ENCODE measurements at places on chromosomes 16 and 17.
A peak's percentile ranks its signal among the peaks of the same experiment; 100 is the strongest.

DNA sequence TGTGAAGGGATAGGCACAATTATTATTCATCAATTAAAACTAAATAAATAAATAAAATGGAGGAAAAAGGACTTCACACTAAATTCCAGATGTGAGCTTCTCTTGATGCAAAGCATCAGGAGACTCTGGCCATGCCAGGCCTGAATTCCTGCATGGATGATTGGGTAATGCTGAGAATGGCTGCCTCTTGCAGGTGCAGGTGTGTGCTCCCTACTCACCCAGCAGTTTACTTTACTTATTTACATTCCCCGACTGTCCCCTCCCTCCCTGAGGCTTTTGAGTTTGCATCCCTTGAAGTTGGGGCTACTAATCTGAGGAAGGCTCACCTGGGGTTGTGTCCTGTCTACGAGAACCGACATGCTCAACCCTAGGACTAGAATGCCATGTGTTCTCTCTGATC, 200.4 kb downstream of the SHISA9 start:
- DNase-seq = no peak

GRCh38 chr17:73788111-73788510, 143.9 kb upstream of the SDK2 start:
- DNase-seq = no peak

DNA sequence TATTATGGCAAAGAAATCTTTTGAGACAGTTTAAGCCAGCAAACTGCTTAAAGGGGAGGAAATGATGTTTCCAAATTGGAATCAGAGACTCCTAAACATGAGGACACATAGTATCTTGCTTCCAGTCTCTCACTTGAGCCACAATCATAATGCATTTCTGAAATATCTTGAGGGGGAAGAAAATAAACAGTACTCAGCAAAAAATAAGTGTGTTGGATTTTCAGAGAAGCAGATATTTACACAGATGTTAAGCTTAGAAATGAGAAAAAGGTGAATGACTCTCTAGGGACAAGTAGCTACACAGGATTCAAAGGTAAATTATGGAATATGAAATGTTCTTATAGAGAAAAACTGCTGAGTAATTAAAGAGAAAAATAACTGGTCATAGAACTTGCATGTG, 1583.6 kb downstream of the CDH8 start:
- DNase-seq = no peak

GRCh38 chr16:83624429-83625120, 183.2 kb upstream of the HSBP1 start:
- DNase-seq = no peak

GRCh38 chr17:33202021-33202420, 91.1 kb downstream of the ASIC2 start:
- DNase-seq = no peak

DNA sequence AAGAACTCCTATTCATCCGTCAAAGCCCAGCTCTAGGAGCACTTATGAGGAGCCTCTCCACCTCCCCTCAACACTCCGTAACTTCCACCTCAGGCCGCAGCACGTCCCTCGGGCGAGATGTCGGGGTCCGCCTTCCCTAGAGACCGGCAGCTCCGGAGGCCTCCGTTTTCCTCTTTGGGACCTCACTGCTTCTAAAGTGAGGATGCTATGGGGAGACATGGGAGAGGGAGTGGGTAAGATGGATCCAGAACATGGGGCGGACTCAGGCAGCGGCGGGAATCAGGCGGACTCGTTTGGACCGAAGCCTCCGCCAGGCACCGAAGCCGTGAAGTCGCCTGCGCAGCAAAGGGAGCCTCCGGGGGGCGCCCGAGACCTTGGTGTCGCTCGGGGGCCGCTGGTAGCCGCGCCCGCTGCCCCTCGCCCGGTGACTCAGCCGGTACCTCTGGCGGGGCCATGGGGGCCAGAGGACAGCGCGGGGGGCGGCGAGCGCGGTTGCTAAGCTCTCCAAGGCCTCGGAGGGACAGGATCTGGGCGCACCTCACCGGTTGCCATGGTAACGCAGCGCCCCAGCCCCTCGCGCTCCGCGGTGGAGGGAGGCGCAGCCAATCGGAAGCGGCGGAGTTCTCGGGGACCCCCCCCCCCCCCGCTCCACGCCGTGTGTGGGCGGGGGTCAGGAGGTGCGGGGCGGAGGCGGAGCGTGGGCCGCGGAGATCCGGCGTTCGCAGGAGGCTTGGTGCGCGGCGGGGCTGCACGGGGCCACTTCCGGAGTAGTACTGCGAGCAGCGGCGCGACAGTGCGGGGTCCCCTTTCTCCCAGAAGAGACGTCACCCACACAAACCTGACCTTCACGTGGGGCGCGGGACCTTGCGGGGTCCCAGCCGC, 1.3 kb upstream of the HIC1 start:
- peak; percentile 65 for DNase-seq

- DNase-seq = no peak
Observed at GRCh38 chr16:66382171-66382965, 15.9 kb downstream of the CDH5 start.

GRCh38 chr16:67499106-67499505, 15.8 kb upstream of the AGRP start:
- no peak for DNase-seq

DNA sequence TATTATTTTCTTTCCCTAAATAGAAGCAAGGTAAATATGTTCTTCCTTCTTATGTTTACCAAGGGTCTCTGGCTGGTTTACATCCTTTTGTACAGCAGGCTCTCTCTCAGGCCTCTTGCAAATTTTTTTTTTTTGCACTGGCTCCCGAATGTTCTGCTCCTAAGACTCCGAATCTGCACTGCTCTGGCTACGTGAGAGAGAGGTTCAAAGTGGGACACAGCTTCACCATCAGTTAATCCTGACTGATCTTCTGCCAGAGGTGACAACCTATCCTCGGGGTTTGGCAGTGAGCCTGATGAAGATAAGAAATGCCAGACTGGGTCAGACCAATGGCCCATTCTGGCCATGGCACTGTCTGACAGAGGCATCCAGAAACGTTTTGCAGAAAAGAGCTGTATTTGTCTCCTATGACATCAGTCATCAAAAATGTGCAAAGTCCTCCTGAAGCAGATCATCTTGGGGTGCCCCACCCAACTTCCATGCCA, 136.9 kb downstream of the GRIN2A start:
- no peak for DNase-seq

DNA sequence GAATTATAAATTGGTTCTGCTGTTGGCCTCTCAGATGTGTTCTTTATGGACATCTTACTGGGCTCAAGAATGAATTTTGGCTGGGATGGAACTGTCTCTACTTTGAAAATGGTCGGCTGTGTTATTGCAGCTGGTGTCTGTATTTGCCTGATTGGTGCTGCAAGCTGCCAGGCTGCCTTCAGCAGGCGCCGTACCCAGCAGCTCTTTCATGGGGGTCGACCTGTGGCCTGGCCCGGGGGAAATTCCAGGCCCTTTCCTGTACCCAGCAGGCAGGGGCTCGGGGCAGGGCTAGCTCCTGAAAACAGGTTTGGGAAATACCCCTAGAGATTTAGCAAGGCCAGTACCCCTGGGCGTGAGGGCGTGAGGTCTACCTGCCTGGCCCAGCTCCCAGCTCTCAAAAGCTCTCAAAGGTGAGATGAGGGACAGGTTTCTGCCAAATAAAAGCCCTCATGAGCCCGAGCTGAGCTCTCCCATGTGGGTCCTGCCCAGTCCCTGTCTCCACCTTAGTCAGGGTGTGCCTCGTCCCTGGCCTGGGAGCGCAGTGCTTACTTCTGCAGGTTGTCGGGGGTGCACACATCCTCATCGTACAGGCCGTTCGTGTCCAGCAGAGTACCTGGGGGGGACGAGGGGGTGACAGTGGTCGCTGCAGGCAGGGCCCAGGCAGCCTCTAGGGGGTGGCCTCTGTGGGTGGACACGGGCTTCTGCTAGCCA, 52.3 kb downstream of the PRMT7 start:
- DNase-seq = no peak

GRCh38 chr17:75459590-75460267, 3.3 kb downstream of the TMEM94 start:
- no peak for DNase-seq

- DNase-seq = no peak
Observed at GRCh38 chr16:67458121-67458641, 22.8 kb downstream of the ATP6V0D1 start.

- DNase-seq = no peak
Observed at GRCh38 chr17:82685291-82685690, 13.2 kb downstream of the RAB40B start.

DNA sequence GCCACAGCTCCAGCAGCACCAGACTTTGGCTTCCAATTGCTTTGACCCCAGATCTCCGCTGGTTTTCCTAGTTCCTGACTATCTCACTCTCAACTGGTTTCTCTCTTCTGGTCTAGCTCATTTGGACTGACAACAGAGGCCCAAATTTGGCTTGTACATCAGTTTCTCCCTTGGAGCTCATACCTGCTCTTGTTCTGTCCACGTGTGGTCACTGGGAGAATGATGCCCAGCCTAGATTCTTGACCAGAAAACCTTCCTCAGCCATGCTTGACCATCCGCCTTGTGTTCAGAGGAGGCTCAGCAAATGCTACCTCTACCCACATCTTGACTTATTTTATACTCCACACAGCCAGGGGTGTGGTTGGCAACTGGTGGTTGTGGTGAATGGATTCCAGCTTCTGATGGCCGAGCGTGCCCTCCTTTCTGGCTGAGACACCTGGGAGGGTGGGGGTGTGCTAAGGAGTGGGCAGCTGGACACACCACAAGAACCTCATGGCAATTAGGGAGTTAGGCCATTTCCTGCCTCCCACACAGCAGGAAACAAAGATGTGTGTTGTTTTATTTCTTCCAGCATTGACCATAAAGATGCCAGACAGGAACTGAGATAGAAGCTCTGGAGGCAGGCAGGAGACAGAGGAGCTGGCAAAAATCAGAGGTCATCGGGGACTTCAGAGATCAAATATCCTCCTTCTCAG, 93.8 kb upstream of the FAM20A start:
- no peak for DNase-seq

- no peak for DNase-seq
Observed at GRCh38 chr16:20327444-20328041, at the start of gene GP2. Gene GP2, minus strand, starts transcription at chr16:20327513. Its CDS starts 1,082 bp downstream, at chr16:20326431.

- DNase-seq = peak; percentile 41
Observed at GRCh38 chr17:81241648-81242420, 2.7 kb downstream of the NDUFAF8 start.

- DNase-seq = no peak
Observed at GRCh38 chr17:40087049-40087794, 13.2 kb downstream of the NR1D1 start.

GRCh38 chr16:68470461-68471150, 22.3 kb upstream of the SMPD3 start:
- no peak for DNase-seq

DNA sequence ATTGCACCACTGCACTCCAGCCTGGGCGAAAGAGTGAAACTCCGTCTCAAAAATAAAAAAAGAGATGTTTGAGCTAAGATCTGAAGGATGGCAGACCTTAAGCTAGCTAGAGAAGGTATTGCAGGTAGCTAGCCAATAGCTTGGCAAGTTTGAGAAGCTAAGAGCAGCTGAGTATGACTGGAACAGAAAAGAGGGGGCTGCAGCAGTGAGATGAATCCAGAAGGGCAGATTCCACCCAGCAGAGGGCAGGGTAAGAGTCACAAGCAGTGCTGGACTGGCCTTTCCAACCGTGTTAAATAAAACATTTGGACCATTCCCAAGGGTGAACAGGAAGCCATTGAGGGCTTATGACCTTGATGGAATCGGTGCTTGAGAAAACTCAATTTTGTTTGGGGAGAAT, 5.7 kb upstream of the PHAF1 start:
- no peak for DNase-seq

- DNase-seq = no peak
Observed at GRCh38 chr16:2079311-2079800, 31.6 kb downstream of the TSC2 start.

- no peak for DNase-seq
Observed at GRCh38 chr17:81309140-81309858, 14.2 kb upstream of the SLC38A10 start.

- no peak for DNase-seq
Observed at GRCh38 chr17:57506774-57507127, 238.3 kb downstream of the CCDC182 start.

- DNase-seq = no peak
Observed at GRCh38 chr17:67528751-67529436, 151.8 kb downstream of the PITPNC1 start.

DNA sequence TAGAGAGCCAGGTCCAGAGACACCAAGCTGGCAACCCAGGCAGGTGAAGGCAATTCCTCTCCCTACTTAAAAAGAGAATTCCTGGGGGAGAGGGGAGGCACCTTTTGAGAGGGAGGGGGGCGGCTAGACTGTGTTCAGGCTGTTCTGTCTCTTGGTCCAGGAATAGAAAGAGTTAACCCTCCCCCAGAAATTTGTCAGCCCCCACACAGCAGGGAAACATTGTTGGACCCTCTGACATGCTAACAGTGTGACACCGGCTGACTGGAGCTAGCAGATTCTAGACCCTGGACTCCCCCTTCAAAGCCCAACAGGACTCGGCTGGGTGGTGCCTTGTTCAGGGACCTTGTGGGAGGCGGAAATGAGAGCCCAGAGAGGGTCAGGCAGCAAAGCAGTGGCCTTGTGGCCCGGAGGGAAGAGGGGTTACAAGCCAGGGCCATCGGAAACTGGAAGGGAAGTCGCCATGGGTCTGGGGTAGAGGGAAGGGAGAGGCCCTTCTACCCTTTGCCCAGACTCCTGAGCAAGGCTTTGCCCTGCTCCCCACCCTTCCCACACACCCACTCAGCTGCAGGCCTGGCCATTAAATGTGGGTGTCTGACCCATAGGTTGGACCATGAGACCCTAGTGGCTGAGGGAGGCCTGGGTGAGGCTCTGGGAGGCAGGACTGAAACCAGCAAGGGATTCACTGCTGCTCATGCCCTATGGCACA, 44.6 kb downstream of the RAI1 start:
- no peak for DNase-seq

DNA sequence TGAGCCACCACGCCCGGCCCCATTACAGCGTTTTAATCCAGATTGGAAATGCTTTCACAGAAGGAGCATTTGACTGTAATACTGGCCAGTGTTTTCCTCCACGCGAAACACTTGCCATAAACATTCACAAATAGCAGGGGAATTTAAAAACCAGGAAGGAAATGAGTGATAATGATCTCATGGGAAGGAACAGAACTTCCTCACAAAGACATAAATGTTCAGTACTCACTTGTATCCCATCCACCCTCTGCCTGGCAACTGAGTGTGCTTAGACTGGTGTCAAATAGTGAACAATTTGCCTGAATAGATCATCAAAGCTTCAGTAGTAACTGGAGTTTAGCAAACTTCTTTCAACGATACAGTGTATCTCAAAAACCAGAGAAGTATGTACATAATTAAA, 54.1 kb downstream of the PSMD12 start:
- DNase-seq = no peak

GRCh38 chr17:34658811-34659560, 79.6 kb downstream of the TMEM132E start:
- DNase-seq = no peak

DNA sequence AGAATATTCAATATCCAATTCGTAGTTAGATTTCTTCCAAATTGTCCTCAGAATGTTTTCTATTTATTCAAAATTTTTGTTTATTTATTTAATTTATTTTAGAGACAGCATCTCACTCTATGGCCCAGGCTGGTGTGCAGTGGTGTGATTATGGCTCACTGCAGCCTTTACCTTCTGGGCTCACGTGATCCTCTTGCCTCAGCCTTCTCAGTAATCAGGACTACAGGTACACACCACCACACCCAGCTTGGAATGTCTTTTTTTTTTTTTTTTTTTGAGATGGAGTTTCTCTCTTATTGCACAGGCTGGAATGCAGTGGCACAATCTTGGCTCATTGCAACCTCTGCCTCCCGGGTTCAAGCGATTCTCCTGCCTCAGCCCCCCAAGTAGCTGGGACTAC, 3.5 kb upstream of the DRG2 start:
- DNase-seq = no peak

Data from stimulated activated CD4-positive, alpha-beta T cell treated with anti-CD3 and anti-CD28 coated beads, Interleukin-2, amount 100 ng/mL, for 4 hours (primary cell).